Effector memory CD4-positive, alpha-beta T cell (primary cell): ENCODE measurements at places on chromosomes 7 and 10.

DNA sequence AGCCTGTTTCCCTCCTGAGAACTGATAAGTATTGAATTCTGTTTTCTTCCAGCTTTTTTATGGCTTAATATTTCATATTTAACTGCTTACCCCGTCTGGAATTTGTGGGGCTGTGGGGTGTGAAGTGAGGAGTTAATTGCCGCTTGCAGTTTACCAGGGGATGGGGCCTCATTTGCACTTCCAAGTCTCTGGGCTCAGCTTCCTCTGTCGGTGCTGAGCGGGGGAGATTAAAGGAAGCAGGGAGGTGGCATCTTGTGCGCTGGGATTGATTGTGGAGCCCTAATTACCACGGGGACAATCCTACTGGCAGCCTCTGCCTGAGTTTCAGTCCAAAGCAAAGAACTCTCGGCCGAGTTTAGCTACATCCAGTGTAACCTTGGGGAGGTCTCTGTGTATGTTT is 33.4 kb downstream of the ELFN1 start:
- no peaks in the 10 kb centered on the region for H3K4me1 ChIP-seq
- H3K4me3 ChIP-seq: no peak overlapping the region
- no peak overlapping the region for H3K27ac ChIP-seq
- peaks cover 3% of the 10 kb centered on the region for H3K27me3 ChIP-seq
- no peak for DNase-seq

DNA sequence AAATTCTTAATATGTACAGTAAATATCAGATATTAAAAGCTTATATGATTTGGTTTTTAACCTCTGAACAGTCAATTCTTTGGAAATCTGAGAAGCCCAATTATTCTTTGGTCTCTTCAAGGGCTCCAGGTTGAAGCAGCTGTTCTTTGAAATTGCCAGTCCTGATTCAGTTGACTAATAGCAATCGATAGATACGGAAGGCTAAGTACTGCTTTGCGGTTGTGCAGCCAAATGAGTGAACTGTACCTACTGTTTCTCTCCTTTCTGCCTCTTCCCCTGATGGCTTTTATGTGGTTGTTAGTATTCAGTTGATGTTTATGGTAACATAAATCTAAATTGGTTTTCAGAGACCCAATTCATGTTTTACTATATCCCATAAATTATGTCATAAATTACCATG is 103.1 kb upstream of the RPA3 start:
- no peaks in the 10 kb centered on the region for H3K36me3 ChIP-seq
- H3K4me1 ChIP-seq: no peaks in the 10 kb centered on the region
- DNase-seq: no peak
- no peak overlapping the region for H3K27ac ChIP-seq
- H3K4me3 ChIP-seq: no peak overlapping the region
- no peaks in the 10 kb centered on the region for H3K27me3 ChIP-seq

DNA sequence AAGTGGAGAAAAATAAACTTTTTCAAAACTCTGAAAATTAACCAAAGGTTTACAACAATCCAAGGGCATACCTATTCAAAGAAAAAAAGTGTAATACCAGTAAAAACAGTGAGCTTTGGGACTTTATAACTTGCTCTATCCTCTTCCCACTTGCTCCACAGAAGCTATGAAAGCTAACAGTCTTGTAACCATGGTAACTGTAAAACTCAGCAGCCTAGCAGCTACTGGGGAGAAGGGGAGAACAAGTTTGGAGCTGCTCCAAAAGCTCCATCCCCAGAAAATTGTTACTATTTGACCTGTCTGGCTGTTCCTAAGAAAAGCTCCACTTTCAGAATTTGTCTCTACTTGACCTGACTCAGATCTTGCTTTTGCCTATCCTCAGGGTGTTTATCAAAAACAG is 191.5 kb downstream of the OTUD1 start:
- no peak overlapping the region for H3K4me3 ChIP-seq
- H3K27me3 ChIP-seq: no peaks in the 10 kb centered on the region
- no peak overlapping the region for H3K27ac ChIP-seq
- H3K4me1 ChIP-seq: no peaks in the 10 kb centered on the region
- DNase-seq: no peak

DNA sequence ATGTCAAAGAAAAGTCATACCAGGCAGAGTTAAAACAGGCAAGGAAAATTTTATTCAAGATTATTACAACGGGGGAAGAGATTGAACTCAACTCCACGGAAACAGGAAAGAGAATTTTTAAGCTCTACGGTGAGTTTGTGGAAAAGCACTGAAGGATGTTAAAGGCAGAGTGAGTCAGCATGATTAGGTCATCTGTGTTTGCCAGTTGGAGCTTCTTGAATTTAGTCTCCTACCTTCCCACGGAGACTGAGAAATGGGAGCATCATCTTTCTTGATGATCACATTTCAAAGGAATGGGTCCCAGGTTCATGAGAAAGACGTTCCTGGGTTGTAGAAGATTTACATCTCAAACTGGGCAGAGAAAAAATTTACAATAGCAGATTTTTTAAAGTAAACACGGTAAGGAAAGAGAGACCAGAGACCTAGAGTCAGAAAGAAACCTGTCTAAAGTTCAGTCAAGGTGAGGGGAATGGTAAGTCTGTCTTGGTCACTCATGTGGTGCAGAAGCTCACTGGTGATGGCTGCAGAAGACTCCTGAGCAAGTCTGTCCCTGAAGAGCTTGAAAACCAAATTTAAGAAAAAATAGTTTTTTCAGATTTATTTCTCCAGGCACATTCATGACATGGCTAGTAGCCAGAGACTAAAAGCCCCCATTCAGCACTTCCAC is 516.9 kb upstream of the LRRN3 start:
- no peak overlapping the region for H3K27ac ChIP-seq
- H3K4me3 ChIP-seq: no peak overlapping the region
- H3K36me3 ChIP-seq: no peaks in the 10 kb centered on the region

- no peak overlapping the region for H3K4me3 ChIP-seq
- no peak overlapping the region for H3K27ac ChIP-seq
- no peak for DNase-seq
- no peaks in the 10 kb centered on the region for H3K27me3 ChIP-seq
Observed at GRCh38 chr10:59479426-59479825, 117.1 kb upstream of the FAM13C start.

DNA sequence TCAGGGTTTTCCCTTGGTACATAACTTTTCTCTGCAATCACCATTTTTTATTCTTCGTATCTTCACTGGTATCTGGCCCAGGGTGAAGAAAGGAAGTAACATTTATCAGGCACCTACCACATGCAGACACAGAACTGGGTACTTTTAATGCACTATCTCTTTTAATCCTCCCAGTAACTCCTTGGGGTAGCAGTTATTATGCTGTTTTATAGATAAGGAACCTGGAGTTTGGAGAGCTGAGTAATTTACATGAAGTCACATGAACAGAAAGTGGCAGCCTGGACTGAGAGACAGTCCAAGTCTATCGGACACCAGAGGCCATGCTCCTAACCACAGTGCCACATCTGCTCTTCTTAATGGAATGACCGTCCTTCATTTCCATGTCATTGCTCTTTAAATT is 117.1 kb upstream of the PODXL start:
- DNase-seq: no peak
- H3K27me3 ChIP-seq: peaks cover 2% of the 10 kb centered on the region
- H3K36me3 ChIP-seq: no peaks in the 10 kb centered on the region
- H3K27ac ChIP-seq: no peak overlapping the region
- H3K4me3 ChIP-seq: no peak overlapping the region
